Iris pigment epithelial cell (primary cell): ENCODE measurements at places on chromosomes 2 and 18.
A peak's percentile ranks its signal among the peaks of the same experiment; 100 is the strongest.

DNA sequence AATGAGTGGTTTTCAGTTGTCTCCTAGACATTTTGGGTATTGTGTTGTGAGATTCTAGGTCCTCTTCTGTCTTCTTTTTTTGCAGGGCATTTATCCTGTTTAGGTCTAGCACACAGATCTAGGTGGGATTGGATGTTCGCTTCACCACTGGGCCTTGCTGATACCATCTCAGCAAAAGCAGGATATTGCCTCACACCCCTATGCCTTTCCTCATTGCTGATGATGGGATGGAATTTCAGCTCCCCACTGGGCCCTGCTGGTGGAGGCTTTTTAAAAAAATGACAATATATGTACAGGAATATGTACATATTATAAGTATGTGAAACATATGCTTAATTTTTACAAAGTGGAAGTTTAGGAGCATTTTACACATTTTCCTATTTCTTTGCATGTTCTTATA, 5.4 kb upstream of the TOGARAM2 start:
- DNase-seq = peak; percentile 57

DNA sequence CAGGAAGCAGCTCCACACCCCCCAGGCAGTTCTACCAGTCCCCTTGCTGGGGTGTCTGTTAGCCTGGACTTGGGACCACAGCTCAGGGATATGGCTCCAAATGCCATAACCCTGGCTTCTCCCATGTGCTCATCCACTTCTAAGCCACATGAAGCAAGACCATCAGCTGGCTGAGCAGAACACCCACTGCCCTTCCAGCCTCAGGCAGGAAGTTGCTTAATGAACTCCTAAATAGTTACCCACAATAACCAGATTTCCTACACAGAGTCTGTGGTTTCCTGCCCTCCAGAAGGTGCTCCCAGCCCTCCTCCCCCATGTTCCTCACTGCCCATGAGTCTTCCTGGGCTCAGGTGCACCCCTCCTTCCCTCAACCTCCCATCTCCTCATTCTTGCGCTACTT, 98.3 kb upstream of the EPC2 start:
- peak; percentile 22 for DNase-seq

DNA sequence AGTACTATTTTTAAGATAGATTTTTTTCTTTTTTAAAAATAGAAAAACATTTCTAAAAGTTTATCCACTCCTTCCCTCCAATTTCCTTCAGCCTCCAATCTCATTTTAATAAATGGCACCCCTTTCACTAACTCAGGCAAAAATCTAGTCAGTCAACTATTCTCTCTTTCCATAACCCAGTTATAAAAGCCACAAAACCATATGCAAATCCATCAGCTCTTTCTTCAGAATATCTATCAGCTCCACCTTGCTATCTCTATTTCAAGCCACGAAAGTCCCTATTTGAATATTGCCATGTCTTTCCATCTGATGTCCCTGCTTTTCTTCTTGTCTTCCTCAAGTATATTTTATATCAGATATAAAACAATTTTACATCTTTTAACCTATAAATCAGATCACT, 397.1 kb downstream of the ERBB4 start:
- no peak for DNase-seq

DNA sequence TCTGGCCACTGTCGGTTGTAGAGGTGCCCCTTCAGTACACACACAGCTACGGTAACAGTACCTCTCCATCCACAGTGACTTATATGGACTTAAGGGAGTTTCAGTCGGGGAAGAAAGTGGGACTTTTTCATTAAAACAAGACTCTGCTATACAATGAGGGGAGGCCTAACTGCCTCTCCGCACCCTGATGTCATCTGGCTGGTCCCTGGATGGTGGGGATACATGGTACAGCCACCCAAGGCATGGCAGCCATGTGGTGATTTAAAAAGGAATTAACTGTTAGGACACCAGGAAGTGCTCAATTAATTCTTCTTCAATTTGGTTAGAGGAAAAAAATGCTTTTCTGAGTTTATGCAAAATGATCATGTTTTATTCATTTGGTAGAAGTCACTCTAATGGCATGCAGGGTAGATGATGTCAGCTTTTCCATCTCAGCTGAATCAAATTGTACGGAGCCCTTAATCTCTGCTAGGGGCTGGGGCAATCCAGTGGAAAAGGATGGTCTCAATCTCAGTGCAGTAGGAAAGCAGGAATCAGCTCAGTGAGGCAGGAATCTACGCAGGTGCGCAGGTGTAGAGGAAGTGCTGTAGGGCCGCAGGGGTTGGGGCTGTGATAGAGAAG, 243.9 kb downstream of the PRKCE start:
- DNase-seq = peak; percentile 74

DNA sequence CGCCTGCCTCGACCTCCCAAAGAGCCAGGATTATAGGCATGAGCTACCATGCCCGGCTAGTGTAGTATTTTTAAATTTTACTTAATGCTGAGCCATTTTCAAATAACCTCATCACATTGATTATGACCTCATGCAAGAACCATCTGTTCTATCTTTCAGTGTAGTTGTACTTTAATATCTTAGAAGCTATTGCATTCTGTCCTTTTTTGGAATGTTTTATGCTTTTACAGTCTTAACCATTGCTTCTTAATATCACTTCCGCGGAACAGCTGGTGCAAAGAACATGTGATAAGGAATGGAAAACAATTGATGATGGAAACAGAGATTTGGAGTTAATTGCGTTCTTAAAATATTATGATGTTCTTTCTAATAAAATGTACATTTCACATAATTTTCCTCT, 2.7 kb downstream of the GEN1 start:
- peak; percentile 56 for DNase-seq

- DNase-seq = peak; percentile 83
Measured at GRCh38 chr2:225288986-225289385, 110.5 kb upstream of the NYAP2 start.

GRCh38 chr2:98579926-98580325, 28.4 kb downstream of the COA5 start:
- DNase-seq = no peak

- no peak for DNase-seq
Measured at GRCh38 chr2:128215897-128216642, 102.6 kb downstream of the HS6ST1 start.

DNA sequence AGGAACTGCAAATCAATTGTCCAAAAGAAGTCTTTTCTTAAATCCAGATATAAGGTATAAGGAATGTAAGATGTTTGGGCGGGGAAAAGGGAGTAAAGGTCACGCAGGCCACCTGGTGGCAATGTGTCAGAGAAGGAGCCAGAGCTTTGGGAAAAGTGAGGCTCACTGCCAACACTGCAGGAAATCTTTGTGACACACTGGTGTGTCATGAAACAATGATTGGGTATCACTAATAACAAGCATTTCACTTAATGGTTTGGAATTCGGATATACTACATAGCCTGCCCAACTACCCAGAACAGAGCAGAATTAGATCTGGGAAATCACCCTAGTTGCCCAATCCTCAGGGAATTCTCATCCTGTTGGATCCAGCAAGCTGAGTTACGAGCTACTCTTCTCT, 61.0 kb downstream of the RBMS1 start:
- peak; percentile 51 for DNase-seq

DNA sequence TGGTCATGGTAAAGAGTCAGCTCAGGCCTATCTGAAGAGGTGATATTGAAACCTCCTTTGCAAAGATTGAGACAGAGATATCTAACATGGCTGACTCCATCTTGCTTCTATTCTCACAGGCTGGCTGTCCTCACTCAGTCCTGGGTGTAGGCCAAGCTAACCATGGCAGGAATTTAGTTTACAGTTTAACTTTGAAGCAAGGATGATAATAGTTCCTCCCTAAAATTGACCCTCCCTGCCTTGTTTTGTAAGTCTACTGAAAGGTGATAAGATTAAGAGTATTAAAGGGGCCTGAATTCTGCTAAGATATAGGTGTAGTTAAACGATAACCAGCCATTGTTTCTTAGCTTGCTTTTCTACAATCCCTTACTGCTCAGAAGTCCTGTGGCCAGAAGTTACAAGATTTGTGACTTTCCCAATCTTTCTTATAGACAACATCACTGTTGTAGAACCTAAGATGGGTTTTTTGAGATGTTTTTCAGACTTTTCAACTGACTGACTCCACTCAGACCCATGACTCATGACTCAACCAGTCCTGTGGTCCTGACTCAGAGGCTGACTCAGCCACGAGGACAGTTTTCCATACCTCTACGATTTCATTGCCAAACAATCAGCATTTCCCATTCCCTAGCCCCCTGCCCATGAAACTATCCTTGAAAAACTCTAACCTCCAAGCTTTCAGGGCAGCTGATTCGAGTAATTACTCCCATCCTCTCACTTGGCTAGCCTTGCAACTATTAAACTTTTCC, 195.7 kb upstream of the SESTD1 start:
- peak; percentile 98 for DNase-seq

GRCh38 chr2:222722327-222722946, 51.0 kb downstream of the MOGAT1 start:
- peak; percentile 83 for DNase-seq

- no peak for DNase-seq
Measured at GRCh38 chr2:33494155-33494779, 17.8 kb downstream of the RASGRP3 start.

DNA sequence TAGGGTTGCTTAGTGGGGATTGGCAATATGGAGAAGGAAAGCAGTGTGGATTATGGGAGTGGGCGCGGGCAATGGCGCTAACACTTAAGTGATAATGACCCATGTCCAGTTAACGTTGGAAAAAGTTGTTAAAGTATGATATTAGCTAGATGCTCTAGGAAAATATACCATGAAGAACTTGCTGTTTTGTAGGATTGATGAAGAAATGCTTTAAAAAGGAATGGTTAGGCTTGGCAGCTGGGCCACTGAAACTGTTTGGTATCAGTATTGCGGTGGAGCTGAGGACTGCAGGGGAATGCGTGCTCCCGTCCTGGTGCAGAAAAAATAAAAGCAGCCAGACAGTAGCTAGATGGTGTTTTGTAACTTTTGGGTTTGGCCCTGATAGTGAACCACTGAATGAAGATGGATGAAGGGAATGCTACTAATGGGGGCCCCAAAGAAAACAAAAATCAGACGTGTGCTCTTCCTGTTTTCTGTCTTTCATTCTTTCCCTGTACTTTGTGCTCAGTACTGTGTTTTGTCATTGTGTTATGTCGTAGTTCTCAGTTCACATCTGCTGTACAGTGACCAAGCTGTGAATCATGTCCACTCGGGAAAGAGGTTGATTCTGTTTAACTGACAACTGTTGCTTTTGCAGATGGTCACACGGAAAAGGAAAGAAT, 999 bp downstream of the INSIG2 start:
- DNase-seq = peak; percentile 66

GRCh38 chr18:32271672-32272208, 81.9 kb downstream of the MEP1B start:
- peak; percentile 49 for DNase-seq

DNA sequence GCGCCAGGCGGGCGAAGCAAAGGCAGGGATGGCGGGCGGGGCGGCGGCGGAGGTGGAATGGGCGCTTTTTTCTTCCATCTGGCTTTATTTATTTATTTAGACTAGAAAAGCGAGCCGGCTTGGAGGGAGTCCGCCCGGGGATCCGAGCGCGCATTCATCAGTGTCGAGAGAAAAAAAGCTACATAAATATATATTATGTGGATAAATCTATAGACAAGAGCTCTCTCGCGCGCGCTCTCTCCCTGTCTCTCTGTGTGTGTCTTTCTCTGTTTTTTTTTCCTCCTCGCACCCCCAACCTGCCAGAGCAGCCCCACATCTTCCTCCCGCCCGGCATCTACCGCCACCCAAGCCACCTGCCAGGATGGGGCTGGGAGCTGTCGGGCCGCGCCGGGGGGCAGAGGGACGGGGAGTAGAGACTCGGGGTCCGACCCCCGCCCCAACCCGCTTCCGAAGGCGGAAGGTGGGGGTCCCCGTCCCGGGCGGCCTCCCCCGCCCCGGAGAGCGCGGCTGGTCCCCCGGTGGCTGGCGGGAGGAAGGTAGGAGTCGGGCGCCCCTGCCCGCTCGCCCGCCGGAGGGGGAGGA, 972 bp upstream of the CELF4 start:
- peak; percentile 6 for DNase-seq

- DNase-seq = no peak
Measured at GRCh38 chr18:61742565-61743429, 150.0 kb downstream of the RNF152 start.
